H7 (cell line): ENCODE measurements at places on chromosomes 11 and 22.

- DNase-seq, result no peak
Observed at GRCh38 chr11:43440486-43440885, 81.8 kb downstream of the TTC17 start.

DNA sequence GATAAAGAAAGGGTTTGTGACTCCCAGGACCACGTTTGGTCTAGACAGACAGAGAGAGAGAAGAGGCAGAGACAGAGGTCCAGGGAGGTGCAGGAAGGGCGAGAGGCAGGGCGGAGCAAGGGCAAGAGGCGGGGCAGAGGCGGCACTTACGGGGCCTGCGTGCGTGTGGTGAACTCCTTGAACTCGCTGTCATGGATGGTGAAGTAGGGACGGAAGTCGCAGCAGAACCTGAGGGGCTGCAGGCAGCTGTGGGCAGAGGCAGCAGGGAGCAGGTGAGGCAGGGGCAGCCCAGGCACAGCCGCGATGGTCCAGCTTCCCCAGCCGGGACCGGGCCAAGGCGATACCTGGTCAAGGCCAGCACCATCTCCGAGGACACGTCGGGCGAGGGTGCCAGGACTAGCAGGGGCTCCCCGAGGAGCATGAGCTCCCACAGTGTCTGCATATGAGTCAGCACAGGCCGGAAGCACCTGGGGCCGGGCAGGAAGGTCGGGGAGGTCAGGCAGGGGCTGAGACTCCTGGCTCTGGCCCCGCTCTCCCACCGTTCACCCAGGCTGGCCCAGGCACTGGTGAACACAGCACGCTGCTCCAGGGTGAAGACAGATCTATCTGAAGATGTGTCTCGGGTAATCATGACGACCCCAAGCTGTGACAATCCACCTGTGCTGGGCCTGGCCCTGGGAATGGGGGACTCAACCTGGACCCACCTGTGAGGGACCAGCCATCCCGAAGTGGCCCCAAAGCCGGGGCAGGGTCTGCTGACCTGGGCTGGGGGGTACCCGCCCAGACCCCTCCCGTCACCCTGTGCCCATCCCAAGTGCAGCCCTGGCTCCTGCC is 7.2 kb upstream of the PLXNB2 start:
- peak; percentile 79 for DNase-seq

DNA sequence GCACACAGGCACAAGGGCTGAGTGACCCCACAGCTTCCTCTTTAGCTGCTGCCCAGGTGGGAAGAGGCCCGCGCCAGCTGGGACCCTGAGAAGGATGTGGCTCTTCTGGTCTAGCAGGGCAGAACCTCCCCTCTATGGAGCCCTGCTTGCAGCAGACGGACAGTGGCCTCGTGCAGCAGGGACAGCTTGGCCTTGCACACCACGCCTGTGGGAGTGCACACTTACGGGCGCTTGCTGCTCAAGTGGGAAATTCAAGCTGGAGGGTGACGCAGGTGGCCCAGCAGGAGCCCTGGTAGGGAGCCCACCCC is 971.4 kb downstream of the BRD1 start:
- DNase-seq, result peak; percentile 17

DNA sequence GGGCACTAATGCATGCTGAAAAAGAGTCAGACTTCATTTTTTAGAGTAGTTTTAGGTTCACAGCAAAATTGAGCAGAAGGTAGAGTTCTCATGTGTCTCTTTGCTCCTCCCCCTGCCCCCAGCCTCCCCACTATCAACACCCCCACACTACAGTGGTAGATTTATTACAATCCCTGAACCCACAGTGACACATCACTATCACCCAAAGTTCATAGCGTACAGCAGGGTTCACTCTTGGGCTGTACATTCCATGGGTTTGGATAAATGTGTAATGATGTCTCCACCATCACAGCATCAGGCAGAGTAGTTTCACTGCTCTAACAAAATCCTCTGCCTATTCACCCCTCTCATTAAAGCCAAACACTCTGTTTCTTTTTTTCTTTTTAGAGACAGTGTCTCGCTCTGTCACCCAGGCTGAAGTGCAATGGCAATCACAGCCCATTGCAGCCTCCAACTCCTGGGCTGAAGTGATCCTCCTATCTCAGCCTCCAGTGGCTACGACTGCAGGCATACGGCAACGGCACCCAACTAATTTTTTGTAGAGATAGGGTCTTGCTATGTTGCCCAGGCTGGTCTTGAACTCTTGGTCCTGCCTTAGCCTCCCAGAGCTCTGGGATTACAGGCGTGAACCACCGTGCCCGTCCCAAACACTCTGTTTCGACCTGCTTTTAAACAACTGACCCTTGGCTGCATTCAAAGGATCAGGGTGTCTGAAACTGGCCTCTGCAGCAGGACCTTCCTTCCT is 4.1 kb downstream of the BEST1 start:
- no peak for DNase-seq

DNA sequence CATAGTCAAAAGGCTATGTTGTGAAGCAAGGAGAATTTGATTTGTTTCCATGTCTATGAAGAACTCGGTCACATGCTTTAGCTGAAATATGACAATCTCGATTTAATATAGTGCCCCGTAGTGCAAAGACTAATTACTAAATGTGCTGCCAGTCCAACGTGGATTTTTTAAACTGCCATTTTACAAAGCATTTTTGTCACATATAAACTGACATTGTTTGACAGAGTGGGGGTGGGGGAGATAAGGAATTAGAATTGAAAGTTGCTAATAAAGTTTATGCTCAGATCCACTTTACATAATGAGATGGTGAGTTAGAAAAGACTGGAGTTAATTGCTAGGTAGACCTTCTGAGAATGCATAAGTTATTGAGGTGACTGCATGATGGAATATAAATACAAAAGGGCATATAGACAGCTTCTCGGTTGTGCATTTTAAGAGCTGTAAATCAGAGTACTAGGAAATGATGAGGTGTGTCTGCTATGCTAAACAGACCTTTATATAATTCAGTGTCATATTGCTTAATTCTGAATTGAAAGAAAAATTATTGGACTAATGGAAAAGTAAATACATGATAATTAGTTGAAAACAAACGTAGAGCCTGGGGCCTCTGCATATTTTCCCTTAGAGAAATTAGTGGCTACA is 158.9 kb upstream of the MTNR1B start:
- DNase-seq, result no peak

GRCh38 chr11:107740271-107740670 is 28.4 kb upstream of the SLN start:
- DNase-seq, result no peak

GRCh38 chr22:49437356-49437755 is 390.3 kb downstream of the BRD1 start:
- DNase-seq, result no peak

GRCh38 chr22:30574095-30574981 is at the start of gene GAL3ST1:
GAL3ST1 (minus strand) TSS chr22:30574665; CDS start chr22:30557392, 17,273 bp downstream.
- DNase-seq, result peak; percentile 99

- DNase-seq, result no peak
Observed at GRCh38 chr11:31102316-31102715, 267.2 kb downstream of the DCDC1 start.

GRCh38 chr11:126390272-126390867 is 34.9 kb downstream of the ST3GAL4 start:
- DNase-seq, result no peak
